ENCODE measurements at places on chromosomes 3 and 15.

DNA sequence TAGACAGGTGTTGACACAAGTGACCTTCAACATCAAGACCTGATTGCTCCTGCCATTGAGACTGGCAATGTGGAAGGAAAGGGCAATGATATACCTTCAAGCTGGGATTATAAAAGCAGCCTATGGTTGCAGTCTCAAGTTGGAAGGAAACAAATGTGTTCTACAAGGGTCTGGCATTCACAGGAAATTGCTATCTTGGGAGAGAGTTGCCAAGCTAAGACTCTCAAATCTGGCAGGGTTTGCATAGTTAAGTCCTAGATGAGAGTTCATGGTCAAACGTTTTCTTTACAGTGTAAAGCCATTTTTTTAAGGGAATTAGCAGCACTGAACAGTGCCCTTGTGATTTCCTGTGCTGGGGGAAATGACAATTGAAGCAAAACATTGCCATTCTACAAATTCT lies 546.9 kb upstream of the CFAP20DC start:
- DNase-seq, result no peak

GRCh38 chr3:188303286-188303799 lies 149.4 kb downstream of the LPP start:
- DNase-seq, result no peak

DNA sequence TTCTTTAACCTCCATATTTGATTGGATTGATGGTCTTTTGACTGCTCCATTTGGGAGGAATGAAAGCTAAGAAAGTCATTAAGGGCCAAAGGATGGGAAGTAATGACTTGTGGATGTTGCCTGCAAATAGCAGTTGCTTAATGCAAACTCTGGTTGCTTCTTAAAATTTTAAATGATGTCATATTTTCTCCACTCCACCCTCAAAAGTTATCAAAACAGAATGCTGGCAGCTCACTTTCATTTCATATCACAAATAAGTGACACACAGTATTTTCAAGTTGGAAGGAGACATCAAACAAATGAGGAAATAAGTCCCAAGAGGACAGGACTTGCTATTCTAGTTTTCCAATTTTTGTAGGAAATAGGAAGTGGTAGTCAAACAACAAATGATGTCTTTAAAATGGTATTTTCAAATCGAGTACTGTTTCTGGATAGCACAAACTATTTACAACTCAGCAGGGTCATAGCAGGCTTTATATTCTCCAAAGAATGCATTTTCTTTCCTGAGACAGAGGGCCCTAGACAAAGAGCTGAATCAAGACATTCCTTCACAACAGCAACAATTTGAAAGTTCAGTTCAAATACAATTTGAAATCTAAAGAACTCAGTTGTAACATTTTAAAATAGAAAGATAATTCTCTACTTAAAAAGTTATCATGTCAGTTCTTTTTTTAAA lies 165.1 kb upstream of the UBE2E1 start:
- no peak for DNase-seq

- no peak for DNase-seq
These were observed 27.6 kb downstream of the LRIG1 start for GRCh38 chr3:66473181-66473580.

GRCh38 chr3:67641451-67641850 lies 13.0 kb downstream of the SUCLG2 start:
- no peak for DNase-seq

All from activated gamma-delta T cell treated with Interleukin-2 at 50 U/mL for 16 hours (primary cell).